HepG2 (cell line): ENCODE measurements at places on chromosomes 5 and 9. TPM values are rescaled to one million over a fixed set of nuclear protein-coding genes. Genes with fewer than 3 reads are reported as not detected.

The PIP5K1B gene
- 15.8 and 20.9 TPM in 2 replicates for total RNA-seq

The LCN1 gene
- total RNA-seq = not detected in 2 replicates

The RGS7BP gene
- total RNA-seq = not detected in 2 replicates

The BNC2 gene
- not detected in 2 replicates for total RNA-seq
